Gastrocnemius medialis (tissue), 4 donors: ENCODE measurements at places on chromosomes 13 and 19.

DNA sequence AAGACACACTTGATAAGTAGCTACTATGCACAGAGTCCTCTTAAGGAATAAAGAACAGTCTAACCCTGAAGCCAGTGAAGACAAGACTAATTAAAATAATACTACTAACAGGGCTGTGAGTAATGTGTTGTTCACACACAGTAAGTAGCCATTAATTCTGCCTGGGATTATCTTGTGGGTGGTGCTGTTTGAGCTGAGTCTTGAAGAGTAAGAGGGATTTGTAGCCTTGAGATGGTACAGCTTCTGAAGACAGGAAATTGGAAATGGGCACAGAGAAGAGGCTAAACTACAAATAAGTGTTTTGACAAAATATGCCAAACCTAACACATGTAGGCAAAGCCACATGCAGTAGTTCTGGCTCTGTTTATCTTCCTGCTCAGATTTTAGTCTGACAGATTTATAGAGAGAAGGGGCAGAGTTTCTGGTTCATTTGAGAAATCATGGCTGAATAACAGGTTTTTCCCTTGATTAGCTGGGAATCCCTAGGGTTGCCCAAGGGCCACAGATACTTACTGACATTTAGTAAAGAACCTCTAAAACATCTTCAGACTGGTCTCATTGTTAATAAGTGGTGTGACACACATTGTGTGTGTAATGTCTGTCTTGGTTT is 38.0 kb downstream of the ITGBL1 start:
- DNase-seq: no peak

- DNase-seq: no peak
Measured at GRCh38 chr19:33349319-33350289, 23.9 kb upstream of the CEBPG start.

GRCh38 chr13:50428183-50428877 is 413.1 kb downstream of the KCNRG start:
- DNase-seq: peak; percentile 28

- peak; percentile 53 for DNase-seq
Measured at GRCh38 chr19:1825909-1826556, 14.0 kb upstream of the ATP8B3 start.

- peak; percentile 4 for DNase-seq
Measured at GRCh38 chr19:56350416-56351045, 35.9 kb upstream of the ZSCAN5A start.
